ENCODE measurements at places on chromosomes 1 and 21.

- no peaks in the 10 kb centered on the region for H3K4me1 ChIP-seq
- H3K36me3 ChIP-seq: no peaks in the 10 kb centered on the region
- no peaks in the 10 kb centered on the region for H3K27me3 ChIP-seq
- no peak overlapping the region for H3K4me3 ChIP-seq
- DNase-seq: no peak
- H3K27ac ChIP-seq: no peak overlapping the region
Measured at GRCh38 chr1:23140940-23141596, 27.6 kb downstream of the LUZP1 start.

DNA sequence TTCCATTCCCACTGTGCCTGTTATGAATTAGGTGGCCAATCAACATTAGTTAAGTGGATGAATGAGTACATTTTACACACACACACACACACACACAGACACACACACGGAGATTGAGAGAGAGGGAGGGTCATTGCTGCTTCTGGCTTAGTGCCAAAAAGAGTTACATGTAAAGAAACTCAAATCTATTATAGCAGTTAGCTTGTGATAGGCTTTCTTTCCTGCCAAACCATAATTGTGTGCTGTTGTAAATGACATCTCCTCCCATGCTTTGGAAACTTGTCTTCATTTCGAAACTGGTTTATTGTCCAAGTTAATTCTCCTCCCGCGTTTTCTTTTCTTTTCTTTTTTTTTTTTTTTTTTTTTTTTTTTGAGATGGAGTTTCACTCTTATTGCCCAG is 1.4 kb upstream of the MT1HL1 start:
- H3K27me3 ChIP-seq: peaks cover 3% of the 10 kb centered on the region
- no peaks in the 10 kb centered on the region for H3K4me1 ChIP-seq
- H3K4me3 ChIP-seq: no peak overlapping the region
- no peak overlapping the region for H3K27ac ChIP-seq
- DNase-seq: no peak

GRCh38 chr1:9167638-9168037 is 38.7 kb upstream of the GPR157 start:
- peaks cover 13% of the 10 kb centered on the region for H3K27me3 ChIP-seq
- no peak for DNase-seq
- no peak overlapping the region for H3K4me3 ChIP-seq
- no peaks in the 10 kb centered on the region for H3K36me3 ChIP-seq
- peaks cover 2% of the 10 kb centered on the region for H3K4me1 ChIP-seq

DNA sequence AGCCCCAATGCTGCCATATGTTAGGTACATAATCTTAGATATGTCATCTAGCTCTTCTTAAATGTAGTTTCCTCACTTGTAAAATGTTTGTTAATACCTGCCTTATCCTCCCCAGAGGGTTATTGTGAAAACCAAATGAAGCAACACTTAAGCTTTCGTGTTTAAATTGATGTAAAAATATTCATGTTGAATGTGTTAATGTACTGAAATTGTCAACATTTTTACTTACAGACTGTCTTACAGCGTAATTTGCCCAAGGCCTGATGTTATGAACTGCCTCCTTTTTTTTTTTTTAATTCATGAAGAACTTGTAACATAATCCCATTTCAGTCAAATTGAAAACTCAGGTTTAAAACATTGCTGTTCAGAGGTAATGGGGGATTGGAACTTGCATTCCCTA is 25.6 kb upstream of the ENAH start:
- H3K4me3 ChIP-seq: no peak overlapping the region
- no peaks in the 10 kb centered on the region for H3K27me3 ChIP-seq
- no peaks in the 10 kb centered on the region for H3K36me3 ChIP-seq
- DNase-seq: no peak
- H3K27ac ChIP-seq: no peak overlapping the region
- H3K4me1 ChIP-seq: no peaks in the 10 kb centered on the region

- no peak overlapping the region for H3K4me3 ChIP-seq
- no peak for DNase-seq
- peaks cover 5% of the 10 kb centered on the region for H3K27me3 ChIP-seq
- no peaks in the 10 kb centered on the region for H3K4me1 ChIP-seq
- no peaks in the 10 kb centered on the region for H3K36me3 ChIP-seq
Measured at GRCh38 chr1:7447093-7447492, 324.0 kb upstream of the VAMP3 start.

DNA sequence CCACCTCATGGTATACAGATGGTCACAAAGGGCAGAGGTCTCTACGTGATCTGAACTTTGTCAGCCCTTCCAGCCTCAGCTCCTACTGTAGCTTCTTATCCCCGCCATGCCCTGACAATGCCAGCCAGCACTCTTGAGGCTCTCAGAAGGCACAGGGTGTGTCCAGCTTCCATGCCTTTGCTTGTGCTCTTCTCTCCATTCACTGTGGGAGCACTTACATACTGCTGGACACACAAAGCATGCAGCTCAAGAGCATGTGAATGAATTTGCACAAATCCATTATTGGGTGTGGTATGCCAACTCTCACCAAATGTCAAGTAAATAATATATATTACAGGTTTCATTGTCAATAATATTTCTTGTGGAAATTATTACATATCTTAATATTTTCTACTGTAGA is 36.4 kb upstream of the MAP10 start:
- H3K4me1 ChIP-seq: no peaks in the 10 kb centered on the region
- H3K36me3 ChIP-seq: no peaks in the 10 kb centered on the region
- no peaks in the 10 kb centered on the region for H3K27me3 ChIP-seq
- H3K27ac ChIP-seq: no peak overlapping the region
- no peak for DNase-seq

GRCh38 chr1:53359225-53359933 is 31.5 kb upstream of the LRP8 start:
- H3K36me3 ChIP-seq: no peaks in the 10 kb centered on the region
- H3K27ac ChIP-seq: no peak overlapping the region
- H3K4me3 ChIP-seq: no peak overlapping the region
- no peaks in the 10 kb centered on the region for H3K27me3 ChIP-seq
